Nucleus accumbens (tissue), 56 donors: ENCODE measurements at places on chromosomes 2 and 18.

DNA sequence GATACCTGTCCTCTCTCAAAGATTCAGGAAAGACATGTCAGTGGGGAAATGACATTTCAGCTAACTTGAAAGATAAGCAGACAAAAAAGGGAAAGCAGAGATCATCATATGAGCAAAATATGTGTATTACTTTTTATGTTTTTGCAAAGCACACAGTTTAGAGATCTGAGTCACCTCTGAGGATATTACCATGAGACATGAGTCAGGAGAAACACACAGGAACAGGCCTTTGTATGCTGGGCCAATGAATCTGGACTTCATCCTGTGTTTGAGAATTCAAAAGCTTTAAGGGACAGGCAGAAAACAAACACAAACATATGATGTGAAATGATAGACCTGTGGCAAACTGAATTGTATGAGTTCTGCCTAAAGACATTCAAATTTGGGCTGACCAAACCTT is 306.0 kb upstream of the EPC2 start:
- no peak for DNase-seq

DNA sequence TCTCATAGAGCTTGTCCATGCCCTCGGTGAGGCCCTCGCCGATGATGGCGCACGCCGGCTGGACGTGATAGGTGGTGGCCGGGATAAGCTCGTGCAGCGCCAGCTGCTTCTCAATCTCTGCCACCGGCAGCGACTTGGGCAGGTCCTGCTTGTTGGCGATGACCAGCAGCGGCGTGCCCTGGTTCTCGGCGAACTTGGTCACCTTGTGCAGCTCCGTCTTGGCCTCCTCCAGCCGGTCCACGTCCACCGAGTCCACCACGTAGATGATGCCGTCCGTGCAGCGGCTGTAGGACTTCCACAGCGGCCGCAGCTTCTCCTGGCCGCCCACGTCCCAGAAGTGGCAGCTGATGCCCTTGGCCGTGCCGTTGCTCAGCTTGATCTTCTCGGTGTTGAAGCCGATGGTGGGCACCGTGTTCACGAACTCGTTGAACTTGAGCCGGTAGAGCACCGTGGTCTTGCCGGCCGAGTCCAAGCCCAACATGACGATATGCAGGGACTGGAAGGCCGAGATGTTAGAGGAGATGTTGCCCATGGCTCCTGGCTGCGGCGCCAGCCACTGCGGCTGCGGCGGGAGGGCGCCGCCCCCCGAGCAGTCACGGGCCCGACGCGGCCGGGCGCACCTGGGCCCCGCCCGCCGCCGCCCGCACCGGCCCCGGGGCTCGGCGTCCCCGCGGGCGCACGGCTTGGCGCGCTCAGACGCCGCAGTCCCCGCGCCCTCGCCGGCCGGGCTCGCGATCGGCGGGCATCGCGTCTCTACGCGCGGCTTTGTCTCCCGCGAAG is 636 bp downstream of the ARL4C start:
- no peak for DNase-seq

DNA sequence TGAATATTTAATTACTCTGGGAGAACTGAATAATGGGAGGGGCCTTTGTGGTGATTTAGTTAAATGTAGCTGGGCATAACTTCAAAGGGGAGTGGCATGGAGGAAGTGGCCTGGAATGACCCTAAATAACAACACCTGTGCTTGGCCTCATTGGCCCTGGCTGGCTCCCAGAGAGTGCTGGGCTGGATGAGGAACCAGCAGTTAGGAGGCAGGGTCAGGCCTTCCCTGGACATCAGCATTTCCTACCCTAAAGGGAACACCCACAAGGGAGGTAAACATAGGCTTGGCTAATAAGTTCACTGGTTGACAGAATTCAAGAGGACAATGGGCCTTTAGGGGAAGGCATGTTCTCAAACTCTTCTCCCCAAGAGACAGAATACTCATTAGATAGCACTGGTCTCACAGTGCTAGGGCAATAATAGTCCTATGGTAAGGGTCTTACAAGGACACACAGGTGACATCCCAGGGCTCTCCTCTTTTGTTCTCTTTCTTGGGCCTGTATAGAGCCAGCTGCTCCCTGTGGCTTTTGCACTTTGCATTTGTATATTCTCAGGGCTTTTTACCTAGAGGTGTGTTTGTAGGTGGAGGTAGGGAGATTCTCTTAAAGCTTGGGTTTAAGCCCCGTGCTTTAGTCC is 106.8 kb downstream of the ZNF519 start:
- no peak for DNase-seq

GRCh38 chr2:121603185-121603584 is 46.1 kb downstream of the CLASP1 start:
- no peak for DNase-seq

DNA sequence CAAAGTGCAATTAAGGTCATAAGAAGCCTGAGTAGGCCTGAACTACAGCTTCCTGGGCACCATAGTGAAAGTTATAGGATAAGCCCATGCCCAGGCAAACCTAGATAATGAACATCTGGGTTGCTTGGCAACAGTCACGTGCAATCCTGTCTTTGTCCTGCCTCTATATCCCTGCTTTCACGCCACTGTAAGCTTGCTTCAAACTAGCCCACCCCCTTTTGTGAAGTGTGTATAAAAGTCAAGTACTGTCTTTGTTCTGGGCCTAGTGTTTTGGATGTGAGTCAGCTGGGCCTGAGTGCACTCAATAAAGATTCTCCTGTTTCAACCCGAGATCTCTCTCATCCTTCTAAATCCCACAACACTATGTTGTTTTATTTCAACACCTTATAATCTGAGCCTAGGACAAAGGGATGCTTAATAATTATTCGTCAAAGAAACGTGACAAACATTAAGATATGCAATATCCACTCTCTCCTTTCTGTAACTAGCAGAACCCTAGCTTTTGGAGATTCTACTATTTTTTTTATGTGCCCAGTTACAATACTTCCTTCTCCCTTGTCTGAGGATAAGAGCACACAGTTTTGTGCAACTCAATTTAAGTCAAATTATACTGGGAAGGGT is 927.8 kb downstream of the SUCLG1 start:
- no peak for DNase-seq

- DNase-seq = no peak
Measured at GRCh38 chr2:233482616-233483015, 84.0 kb downstream of the USP40 start.

- DNase-seq = no peak
Measured at GRCh38 chr2:159246325-159246988, 40.0 kb downstream of the WDSUB1 start.
